Activated CD4-positive, CD25-positive, alpha-beta regulatory T cell (primary cell): ENCODE measurements at places on chromosomes 3 and 15.

GRCh38 chr3:194871864-194872668, 186.4 kb downstream of the FAM43A start:
- DNase-seq, result no peak

DNA sequence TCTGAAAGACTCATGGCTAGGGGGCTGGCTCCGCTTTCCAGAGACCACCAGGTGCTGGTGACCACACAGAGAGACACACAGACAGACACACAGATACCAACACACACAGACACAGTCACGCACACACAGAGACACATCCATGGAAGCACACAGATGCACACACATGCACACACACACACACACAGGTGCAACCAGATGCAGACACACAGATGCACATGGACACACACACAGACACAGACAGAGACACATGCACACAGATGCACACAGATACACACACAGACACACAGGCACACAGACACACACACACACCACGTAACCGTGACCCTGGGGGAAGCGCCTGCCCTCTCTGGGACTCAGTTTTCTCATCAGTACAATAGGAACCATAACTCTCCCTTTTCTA, 132.2 kb downstream of the WNT7A start:
- no peak for DNase-seq

DNA sequence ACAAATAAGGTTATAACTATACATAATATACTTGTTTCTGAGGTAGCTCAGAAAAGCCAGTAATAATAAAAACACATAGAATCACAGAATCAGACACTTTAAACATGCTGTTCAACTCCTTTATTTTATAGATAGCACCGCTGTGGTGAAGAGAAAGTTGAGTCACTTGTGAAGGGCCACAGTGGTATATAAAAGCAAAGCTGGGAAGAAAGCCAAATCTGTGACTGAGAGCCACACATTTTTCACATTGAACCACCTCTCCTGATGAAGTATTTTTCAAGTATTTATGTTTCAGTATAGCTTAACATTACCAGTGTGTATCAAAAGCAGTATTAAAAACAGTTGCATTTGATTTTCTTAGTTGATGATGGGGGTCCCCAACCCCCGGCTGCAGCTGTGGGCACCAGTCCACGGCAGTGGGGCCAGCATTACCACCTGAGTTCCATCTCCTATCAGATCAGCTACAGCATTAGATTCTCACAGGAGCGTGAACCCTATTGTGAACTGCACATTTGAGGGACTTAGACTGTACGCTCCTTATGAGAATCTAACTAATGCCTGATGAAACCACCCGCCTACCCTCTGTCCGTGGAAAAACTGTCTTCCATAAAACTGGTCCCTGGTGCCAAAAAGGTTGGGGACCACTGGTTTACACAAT, 46.2 kb downstream of the TBL1XR1 start:
- no peak for DNase-seq

GRCh38 chr3:150146991-150147761, 176.5 kb upstream of the PFN2 start:
- no peak for DNase-seq

- no peak for DNase-seq
Measured at GRCh38 chr3:58051196-58051595, 43.0 kb downstream of the FLNB start.

- DNase-seq, result no peak
Measured at GRCh38 chr15:70770863-70771262, 7.5 kb upstream of the UACA start.

- DNase-seq, result no peak
Measured at GRCh38 chr3:8319935-8320634, 181.5 kb upstream of the LMCD1 start.

GRCh38 chr3:131077904-131078303, 51.2 kb downstream of the NEK11 start:
- DNase-seq, result no peak

DNA sequence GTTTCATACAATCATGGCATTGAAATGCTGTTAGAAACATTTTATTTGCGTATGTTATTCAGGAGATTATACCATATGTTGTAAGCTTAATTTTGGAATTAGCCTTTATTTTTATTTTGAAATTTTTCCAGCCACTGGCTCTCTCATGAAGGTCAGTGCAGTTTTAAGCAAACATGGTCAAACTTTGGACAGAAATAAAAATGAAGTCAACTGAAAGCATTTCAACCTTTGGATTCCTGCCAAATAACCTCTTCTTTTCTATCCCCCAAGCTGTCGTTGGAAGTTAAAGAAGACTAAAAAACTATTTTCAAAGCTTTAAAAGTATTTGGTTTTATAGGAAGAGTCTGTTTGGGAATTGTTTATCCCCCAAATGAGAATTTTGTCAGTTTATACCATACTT, 846.6 kb downstream of the MCTP2 start:
- no peak for DNase-seq

GRCh38 chr3:30268288-30268687, 338.1 kb upstream of the TGFBR2 start:
- DNase-seq, result no peak

- no peak for DNase-seq
Measured at GRCh38 chr15:99123713-99124451, 19.0 kb downstream of the SYNM start.

GRCh38 chr3:71189480-71189879, 394.0 kb downstream of the FOXP1 start:
- DNase-seq, result no peak

DNA sequence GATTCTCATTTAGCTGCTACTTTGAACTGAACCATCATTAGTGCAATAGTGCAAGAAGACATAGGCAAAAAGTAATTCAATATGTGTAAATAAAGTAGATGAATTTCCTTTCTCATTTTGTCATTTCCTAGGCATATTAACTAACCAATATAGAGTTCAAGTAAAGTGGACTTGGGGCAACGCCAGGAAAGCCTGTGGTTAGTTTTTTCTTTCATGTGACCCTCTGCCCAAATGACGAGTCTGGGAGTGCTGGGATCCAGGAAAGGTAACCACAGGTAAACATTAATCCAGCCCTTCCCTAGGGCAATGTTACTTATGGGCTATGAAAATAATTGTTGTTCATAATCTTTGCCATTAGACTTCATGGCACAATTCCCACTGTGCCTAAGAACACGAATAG, 181.0 kb downstream of the VPS13C start:
- DNase-seq, result no peak
